ENCODE measurements at places on chromosomes 11 and 22.

GRCh38 chr11:67194096-67194495 lies 72.2 kb upstream of the GRK2 start:
- no peak for DNase-seq

DNA sequence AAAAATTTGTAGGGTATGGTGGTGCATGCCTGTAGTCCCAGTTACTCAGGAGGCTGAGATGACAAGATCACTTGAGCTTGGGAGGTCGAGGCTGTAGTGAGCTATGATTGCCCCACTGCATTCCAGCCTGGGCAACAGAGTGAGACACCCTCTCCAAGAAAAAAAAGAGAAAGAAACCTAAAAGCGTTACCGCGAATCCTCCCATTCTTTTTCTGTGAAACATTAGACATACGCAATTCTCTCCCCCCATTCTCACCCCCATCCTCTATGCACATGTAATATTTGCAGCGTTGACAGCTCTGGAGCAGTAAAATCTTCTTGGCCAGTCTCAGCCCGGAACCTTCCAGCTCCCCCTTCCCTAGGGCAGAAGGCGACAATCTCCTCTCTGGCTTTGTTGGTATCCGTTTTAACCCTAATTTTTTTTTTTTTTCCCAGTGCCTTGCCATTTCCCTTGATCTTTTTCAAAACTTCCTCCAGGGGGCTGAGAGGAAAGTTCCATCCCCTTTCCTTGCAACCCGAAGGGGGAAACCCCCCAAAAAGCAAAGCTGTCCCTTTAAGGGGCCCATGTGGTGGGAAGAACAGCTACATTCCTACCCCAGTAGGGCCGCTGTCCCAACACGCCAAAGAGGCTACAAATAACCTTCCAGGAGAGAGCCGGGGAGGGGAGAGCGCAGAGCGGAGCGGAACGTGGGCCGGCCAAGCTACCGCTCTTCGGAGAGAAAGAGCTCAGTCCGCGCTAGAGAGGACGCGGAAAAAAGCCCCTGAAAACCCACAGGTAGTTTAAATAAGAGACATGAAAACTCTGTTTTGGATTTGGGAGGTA lies 1.9 kb downstream of the LRP4 start:
- DNase-seq = peak; percentile 87

GRCh38 chr11:66277471-66278362 lies at the start of gene CNIH2:
CNIH2 (plus strand) TSS chr11:66278175; CDS start chr11:66278457, 282 bp downstream.
- peak; percentile 22 for DNase-seq

GRCh38 chr11:113587308-113587739 lies 112.1 kb upstream of the DRD2 start:
- peak; percentile 12 for DNase-seq

GRCh38 chr11:126929179-126930061 lies 71.2 kb downstream of the KIRREL3 start:
- DNase-seq = peak; percentile 95

DNA sequence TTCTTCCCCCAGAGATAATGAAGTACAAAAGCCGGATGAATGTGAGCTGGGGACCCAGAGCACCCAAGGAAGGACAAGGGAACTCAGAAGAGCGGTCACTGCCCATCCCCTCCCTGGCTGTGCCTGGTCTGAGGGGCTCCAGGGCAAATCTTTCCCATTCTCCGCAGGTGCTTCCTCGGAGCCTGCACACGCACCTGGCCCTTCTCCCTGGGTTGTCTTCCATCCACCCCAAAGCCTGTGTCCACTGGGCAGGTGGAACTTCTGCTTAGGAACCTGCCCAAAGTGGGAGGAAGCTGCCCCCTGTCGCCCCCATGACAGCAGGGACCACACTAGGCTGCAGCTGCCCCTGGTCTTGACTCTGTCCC lies 121.0 kb upstream of the FGF3 start:
- DNase-seq = no peak

DNA sequence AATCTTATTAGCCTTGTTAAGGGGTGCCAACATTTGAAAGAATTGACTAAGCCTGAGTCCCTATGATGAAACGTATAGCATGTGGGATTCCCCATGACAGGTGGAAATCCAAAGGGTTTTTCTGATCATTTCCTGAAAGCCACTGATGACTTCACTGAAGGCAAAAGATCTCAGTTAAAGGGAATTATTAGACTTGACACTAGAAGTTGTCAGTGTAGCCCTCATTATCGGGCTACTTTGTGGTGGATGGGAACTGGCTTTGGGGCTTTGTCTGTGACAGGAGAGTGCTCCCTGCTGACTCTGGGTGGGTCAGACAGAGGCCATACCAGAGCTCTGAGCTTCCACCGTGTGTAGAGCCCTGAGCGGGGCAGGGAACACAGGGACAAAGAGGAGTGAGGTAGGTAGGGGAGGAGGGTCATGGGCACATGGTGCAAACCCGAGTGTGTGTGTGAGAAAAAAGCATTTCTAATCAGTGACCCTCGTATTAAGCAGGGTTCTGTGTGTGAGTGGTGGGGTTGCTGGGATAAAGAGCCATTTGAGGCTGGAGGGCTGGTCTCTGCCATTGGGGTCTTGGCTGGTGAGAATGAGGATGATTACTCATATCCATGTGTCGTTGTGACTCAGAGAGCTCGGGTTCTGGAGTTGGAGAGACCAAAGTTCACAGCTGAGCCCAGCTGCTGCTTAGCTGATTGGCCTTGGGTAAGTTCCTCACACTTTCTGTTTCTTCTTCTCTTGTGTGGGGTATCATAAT lies 101.1 kb downstream of the GRIK4 start:
- DNase-seq = peak; percentile 15

DNA sequence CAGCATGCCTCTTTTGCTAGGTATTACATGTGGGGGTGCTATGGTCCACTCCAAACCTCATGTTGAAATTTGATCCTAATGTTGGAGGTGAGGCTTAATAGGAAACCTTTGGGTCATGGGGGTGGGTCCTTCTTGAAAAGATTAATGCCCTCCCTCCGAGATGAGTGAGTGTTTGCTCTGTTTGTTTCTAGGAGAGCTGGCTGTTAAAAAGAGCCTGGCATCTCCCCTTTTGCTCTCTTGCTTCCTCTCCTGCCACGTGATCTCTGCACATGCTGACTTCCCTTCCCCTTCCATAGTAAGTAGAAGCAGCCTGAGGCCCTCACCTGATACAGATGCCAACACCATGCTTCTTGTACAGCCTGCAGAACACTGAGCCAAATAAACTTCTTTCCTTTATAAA lies 104.5 kb downstream of the FAT3 start:
- DNase-seq = no peak

- DNase-seq = no peak
These were observed 15.5 kb upstream of the BMAL1 start for GRCh38 chr11:13262096-13262495.

GRCh38 chr11:76630600-76631281 lies 39.8 kb downstream of the LRRC32 start:
- no peak for DNase-seq

- DNase-seq = no peak
These were observed 56.2 kb downstream of the OTOG start for GRCh38 chr11:17603056-17603825.

DNA sequence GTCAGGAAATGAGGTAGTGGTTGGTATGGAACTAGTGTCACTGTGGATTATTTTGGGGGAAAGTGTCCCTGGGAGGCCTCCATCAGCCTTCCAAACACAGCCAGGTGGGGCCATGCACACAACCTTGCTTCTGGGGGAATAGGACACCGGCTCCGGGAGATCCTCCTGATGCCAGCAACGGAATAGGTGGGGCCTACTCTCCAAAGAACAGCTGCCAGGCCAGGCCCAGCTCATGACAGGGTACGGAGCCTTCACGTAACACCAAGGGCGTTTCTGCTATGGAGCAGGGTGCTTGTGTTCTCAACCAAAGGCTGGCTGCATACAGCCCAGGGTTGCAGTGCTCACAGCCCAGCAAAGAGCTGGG lies 30.6 kb upstream of the LINC01488 start:
- no peak for DNase-seq

- DNase-seq = no peak
These were observed 3.9 kb upstream of the NUP50 start for GRCh38 chr22:45159652-45160462.

DNA sequence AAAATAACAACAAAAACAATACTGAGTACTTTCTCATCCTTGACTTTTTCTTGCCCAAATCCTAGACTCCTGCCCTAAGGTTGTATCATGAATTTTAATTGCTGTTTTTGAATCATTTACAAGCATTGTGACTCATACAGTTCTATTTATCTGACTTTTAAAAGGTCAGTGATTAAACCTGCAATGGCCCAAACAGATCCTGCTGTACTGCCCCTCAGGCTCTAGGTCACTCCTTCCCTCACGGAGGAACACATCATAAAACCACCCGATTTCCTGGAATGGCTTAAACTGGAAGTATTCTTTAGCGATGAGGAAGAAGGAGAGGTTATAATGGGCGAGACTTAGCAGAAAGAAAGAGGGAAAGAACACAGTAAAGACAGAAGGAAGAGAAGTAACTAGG lies 12.3 kb downstream of the ARFGAP3 start:
- DNase-seq = no peak

DNA sequence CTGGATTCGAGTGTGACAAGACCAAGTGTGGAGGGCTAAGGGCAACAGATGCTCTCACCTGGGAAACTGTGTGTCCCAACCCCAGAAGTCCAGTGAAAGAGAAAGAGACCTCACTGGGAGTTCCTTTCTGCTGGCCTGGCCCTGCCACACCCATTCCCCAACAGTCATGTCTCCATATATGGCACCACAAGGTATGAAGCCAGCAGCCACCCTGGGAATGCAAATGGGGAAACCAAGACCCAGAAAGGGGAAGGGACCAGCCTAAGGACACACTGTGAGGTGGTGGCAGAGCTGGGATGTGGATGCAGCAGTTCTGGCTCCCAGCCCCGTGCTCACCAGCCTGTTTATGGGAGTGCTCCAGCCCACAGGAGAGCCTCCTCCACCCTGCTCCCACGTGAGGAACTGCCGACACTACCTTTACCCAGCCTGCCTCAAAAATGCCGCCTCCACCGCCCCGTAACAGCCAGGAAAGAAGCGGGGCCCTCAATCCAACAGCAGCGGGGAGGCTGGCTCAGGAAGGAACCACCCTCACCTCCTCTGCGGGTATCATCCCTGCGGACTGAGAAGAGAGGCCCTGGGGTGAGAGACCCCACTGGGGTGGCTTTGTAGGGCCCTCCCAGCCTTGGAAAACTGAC lies 12.6 kb downstream of the LMO1 start:
- no peak for DNase-seq

DNA sequence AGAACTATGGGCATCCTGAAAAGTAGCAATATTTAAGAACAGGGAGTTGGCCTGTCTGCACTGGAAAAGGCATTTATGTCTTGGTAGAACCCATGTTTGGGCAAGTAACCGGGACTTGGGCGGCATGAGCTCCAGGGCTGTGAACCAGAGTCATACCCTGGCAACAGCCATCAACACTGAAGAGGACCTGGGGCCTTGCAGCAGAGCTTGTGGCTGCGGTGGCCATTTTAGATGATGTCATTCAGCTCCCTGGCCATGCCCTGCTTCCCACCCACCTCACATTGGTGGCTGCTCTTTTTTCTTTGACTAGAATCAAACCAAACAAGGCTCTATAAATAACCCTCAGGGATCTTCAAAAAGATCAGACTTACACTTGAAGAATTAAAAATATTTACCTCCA lies 26.6 kb downstream of the EHF start:
- no peak for DNase-seq

- no peak for DNase-seq
These were observed 144.0 kb downstream of the SPON1 start for GRCh38 chr11:14106303-14107049.

- peak; percentile 5 for DNase-seq
These were observed 56.6 kb downstream of the FBXO7 start for GRCh38 chr22:32531228-32531627.

DNA sequence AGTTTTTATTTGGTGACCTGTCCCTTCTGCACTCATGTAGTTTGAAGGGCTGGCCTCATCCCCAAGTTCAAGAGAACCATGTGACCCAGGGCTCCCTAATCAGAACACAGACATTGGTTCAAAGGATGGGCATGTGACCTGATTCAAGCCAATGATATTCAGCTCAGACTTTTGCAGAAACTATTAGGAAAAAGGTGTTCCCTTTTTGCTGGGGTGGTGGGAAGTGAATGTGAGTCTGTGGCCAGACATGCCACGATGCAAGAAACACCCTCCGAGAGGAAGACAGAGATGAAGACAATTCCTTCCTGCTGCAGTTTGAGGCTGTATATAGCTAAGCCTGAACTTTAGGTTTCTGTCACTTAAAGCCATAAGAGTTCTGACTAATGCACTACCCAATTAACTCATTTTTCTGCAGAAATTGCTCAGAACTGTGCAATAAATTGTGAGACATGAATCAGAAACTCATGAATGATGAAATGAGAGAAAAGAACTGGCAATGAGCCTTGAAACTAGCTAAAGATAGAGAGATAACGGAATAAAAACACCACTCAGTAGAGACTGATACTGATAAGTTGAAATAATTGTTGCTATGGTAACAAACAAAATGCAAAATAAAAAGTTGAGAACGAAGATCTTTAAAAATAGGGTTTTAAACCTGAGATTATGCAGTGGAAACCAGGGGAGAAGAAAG lies 9.2 kb upstream of the MAPK1 start:
- DNase-seq = peak; percentile 73

DNA sequence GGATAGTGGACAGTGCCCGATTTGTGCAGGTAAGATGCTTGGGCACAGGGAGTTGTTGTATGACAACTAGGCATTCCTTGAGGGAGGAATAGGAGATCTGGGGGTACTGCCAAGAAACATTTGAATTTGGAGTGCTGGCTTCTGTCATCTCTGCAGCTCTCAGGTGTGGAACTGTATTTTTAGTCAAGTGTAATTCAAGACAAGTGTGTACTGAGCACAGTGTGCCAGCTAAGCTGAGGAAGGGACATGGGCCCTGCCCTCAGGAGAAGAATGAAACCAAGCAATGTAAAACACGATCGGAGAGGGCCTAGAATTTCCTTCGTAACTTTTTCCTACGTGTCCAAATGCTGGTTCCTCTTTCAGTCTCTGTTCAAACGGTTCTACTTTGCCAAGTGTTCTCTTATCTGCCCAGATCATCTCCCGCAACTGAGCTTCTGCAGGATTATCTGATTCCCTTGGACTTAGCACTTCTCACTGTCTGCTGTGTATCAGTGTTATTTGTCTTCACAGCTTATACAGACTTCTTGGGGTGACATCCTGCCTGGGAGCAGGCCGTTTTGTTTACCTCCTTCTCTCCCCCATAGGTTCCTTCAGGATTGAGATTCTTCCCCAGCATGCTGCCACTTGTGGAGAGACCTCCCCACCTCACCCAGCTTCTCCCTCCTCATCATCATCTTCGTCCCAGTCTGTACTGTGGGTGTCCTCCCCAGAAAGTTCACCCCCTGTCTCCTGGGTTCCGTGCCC lies 27.6 kb downstream of the ART5 start:
- no peak for DNase-seq
